ENCODE measurements at places on chromosomes 1 and 21. TPM values are rescaled to one million over a fixed set of nuclear protein-coding genes. Genes with fewer than 3 reads are reported as not detected.

The TENT5C gene
- total RNA-seq: 8.8 TPM

The CYP4A11 gene
- total RNA-seq: 0.23 TPM

The ZNF593OS gene
- total RNA-seq: not detected

The VWA5B1 gene
- total RNA-seq: 4.8 TPM

The FCRL6 gene
- total RNA-seq: not detected

The FCRLA gene
- not detected for total RNA-seq

The CFAP74 gene
- 1.8 TPM for total RNA-seq

The CHODL gene
- total RNA-seq: 21.9 TPM

The FCER1G gene
- total RNA-seq: 5.3 TPM

The NEXN gene
- 1.2 TPM for total RNA-seq

The TEDDM1 gene
- not detected for total RNA-seq

The TMEM54 gene
- 4.4 TPM for total RNA-seq

The AKT3 gene
- total RNA-seq: 206 TPM

The RHBDL2 gene
- total RNA-seq: 0.46 TPM

The GUCA2A gene
- not detected for total RNA-seq

The LAMB3 gene
- 7.8 TPM for total RNA-seq

The F11R gene
- total RNA-seq: 11.5 TPM

The HTR6 gene
- 0.92 TPM for total RNA-seq

The KRTAP19-1 gene
- not detected for total RNA-seq

The GJB5 gene
- total RNA-seq: not detected

The BEST4 gene
- total RNA-seq: 1.2 TPM

The SAMSN1 gene
- total RNA-seq: 10.1 TPM

The RALGPS2 gene
- 67.8 TPM for total RNA-seq

The FNDC5 gene
- 30.2 TPM for total RNA-seq

The FLG2 gene
- total RNA-seq: not detected

The BSND gene
- not detected for total RNA-seq

The B3GALNT2 gene
- total RNA-seq: 22.8 TPM

The C1orf210 gene
- total RNA-seq: not detected

The TFAP2E gene
- 0.69 TPM for total RNA-seq

The KRTAP12-2 gene
- total RNA-seq: not detected

The BMP8B gene
- 1.4 TPM for total RNA-seq

The GBP1 gene
- total RNA-seq: 0.69 TPM

The NEK2 gene
- 4.8 TPM for total RNA-seq

The OR14I1 gene
- not detected for total RNA-seq

The PSEN2 gene
- total RNA-seq: 38.3 TPM

The ZFP69B gene
- total RNA-seq: 10.6 TPM

The ADAMTS4 gene
- 1.2 TPM for total RNA-seq

The ADAMTS5 gene
- total RNA-seq: 4.6 TPM

The SLC35F3 gene
- total RNA-seq: 7.8 TPM

The FAM151A gene
- total RNA-seq: not detected

The RYR2 gene
- total RNA-seq: 27.9 TPM
